ENCODE measurements at places on chromosomes 3 and 15.

- no peak for DNase-seq
Measured at GRCh38 chr15:96350934-96351724, 20.6 kb downstream of the NR2F2 start.

DNA sequence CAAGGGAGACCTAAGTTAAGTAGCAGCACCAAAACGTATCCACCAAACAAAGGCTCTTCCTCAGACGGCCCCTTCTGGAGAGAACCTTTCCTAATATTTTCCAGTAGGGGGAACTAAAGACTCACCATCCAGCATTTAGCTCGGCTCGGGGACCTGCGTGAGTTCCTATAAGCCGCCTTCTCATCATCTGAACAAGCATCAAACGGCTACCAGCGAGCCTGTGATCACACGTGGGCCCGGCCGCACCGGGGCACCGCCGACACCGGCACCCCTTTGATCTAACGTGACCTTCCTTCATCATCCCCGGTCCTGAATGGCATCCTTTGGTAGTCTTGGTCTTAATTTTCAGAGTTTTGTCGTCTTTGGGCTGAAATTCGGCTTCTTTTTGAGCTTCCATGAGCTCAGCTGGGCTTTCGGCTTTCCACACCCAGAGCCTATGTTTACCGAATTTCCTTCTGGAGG, 1.4 kb upstream of the ROBO2 start:
- DNase-seq = peak; percentile 91

- peak; percentile 68 for DNase-seq
Measured at GRCh38 chr3:50588759-50589433, 19.6 kb downstream of the HEMK1 start.

- peak; percentile 56 for DNase-seq
Measured at GRCh38 chr3:140206196-140207040, 271.4 kb downstream of the CLSTN2 start.

GRCh38 chr3:127172781-127173515, 20.0 kb upstream of the PRR23E start:
- DNase-seq = peak; percentile 92

DNA sequence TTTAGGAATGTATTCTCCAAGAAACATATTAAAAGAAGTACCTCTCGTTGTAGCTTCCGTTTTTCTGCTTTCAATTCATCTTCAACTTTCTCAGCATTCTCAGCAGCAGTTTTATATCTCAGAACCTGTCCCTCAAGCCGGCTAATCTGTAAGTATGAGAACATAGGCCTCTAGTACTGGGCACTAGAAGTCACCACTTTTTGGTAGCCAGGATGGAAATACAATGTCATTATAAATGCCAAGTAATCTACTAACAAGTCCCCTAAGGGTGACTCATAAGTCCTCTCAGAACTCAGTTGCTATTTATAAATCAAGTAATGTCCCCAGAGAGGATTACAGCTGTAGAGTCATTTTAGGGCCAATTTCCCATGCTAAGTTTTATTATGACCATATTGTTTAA, 61.1 kb downstream of the MLH1 start:
- DNase-seq = peak; percentile 95

DNA sequence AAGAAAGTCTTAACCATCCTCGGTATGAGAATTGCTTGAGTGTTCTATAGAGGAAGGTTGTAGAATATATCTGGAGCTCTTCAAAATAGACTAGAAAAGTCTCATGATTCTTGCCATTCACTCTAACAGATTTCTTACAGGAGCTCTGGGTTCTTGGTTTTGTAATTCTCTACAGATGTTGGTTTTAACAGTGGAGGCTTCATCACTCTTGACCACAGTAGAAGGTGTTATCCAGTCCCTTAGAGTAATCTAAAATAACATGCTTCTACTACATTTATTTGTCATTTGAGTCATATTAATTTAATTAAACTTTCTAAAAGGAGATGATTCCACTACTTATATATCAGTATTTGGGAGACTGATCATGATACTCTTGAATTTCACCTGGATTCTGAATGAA, 9.7 kb downstream of the GTF2E1 start:
- no peak for DNase-seq

- DNase-seq = no peak
Measured at GRCh38 chr3:156299569-156299968, 179.2 kb downstream of the KCNAB1 start.

GRCh38 chr15:70195587-70196305, 98.0 kb upstream of the TLE3 start:
- peak; percentile 96 for DNase-seq

GRCh38 chr3:108389372-108389771, 93.0 kb downstream of the HHLA2 start:
- DNase-seq = no peak

GRCh38 chr15:58987036-58987435, 427 bp upstream of the RNF111 start:
- no peak for DNase-seq

DNA sequence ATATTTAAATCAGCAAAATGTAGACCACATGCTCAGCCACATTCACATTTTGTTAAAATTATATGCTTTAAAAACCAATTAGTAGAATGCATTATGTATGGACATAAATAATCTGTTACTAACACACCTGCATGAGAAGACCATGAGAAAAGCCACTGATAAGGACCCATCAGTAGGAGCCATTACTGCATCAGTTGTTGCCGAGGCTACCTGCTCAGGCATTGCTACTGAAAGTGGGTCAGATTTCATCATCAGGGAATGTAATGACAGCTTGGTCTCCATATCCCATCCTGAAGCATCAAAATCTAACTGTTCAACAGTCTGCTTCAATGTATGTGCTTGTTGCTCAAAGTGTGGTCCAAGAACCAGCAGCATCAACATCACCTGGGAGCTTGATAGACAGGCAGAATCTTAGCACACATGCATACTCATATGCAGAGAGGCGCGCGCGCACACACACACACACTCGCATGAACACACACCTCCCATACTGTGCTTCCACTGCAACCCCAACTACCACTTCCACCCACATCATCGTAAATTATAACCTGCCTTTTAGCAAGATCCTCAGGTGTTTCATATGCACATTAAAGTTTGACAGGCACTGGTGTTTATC, 72.4 kb upstream of the FOXB1 start:
- no peak for DNase-seq

DNA sequence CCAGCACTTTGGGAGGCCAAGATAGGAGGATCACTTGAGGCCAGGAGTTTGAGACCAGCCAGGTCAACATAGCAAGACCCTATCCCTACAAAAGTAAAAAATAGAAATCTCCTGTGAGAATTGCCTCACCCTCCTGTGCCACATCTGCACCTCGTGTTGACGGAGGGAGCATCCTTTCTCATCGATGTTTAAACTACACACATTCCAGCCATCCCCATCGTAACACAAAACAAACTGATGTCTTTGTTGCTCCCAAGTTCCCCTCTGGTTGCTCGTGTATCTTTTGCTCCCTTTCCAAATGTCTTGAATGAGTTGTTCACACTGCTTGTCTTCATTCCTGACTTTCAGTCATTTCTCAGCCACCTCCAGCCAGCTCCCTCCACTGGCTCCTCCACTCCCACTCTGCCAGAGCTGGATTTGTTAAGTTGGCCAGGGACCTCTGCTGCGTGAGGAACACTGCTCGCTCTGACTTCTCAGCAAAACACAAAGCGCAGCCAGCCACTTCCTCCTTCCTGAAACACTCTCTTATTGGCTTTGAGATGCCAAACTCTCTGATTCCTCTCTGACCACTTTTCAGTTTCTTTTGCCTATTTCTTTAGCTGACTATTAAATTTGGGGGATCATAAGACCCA, 53.6 kb upstream of the ATP13A3 start:
- DNase-seq = peak; percentile 65

GRCh38 chr3:5972586-5972985, 785.1 kb downstream of the EDEM1 start:
- DNase-seq = no peak

Data from GM23248 (cell line).